ENCODE measurements at places on chromosomes 12 and 14.

DNA sequence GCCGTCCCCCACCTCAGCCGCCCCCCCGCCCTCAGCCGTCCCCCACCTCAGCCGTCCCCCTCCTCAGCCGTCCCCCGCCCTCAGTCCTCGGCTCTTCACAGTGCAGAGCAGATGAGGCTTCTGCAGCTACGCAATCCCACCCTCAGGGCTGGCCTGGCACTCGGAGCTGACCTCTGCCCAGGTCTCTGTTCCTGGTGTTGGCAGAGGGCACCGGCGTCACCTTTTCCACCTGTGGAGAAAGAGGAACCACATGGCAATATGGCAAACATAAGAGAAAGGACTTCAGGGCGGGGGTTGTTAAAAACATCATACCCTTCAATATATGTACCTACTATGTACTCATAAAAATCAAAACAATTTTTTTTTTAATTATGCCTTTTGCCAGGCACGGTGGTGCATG is 45.8 kb downstream of the MLXIP start:
- DNase-seq, result no peak

GRCh38 chr12:43159506-43159905 is 392.5 kb downstream of the ADAMTS20 start:
- no peak for DNase-seq

DNA sequence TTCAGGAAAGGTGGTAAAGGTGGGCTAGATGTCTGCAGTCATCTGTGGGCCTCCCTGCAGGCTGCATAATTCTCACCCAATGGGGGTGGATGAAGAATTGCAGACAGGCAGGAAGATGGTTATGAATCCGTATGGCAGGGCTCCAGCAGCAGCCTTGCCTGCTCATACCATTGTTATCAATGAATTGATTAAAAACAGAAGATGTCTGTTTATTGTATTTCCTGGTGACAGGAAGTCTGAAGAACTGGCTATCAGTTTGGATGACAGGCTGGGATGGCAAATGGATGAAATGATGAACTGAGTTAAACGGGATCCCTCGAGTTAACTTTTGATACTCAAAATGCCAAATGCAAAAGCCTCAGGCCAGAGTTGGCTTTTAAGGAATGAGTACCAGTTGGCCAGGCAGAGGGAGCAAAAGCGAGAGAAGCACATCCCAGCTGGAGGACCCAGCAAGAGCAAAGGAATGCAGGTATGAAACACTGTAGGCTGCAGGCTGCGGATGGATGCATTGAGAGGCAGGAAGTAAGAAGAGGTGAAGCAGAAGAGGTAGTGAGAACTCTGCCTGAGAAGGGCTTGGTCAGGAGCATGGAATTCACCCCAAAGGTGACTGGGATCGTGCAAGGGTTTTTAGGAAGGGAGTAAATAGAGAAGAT is 550.0 kb upstream of the TBX3 start:
- no peak for DNase-seq

- DNase-seq, result no peak
Measured at GRCh38 chr14:103849151-103849886, 1.9 kb upstream of the PPP1R13B start.
